Neural crest cell (in vitro differentiated cells): ENCODE measurements at places on chromosomes 5 and 9.

DNA sequence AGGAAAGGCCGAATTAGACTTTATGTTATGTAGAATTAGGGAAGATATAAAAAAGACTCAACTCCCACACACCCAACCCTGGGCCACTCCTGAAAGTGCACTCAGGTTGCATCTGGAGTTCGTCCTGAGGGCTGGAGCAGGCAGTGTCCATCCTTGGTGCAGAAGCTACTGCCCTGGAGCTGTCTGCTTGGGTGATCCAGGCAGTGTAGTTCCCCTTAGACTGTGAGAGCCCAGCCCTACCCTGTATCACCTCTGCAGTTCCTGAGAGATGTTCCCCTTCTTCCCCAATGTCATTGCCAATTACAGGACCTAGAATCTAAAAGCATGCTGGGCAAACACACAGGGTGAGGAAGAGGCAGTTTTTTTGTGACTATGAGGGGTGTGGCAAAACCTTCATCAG, 368.3 kb upstream of the ST8SIA4 start:
- no peak for DNase-seq

DNA sequence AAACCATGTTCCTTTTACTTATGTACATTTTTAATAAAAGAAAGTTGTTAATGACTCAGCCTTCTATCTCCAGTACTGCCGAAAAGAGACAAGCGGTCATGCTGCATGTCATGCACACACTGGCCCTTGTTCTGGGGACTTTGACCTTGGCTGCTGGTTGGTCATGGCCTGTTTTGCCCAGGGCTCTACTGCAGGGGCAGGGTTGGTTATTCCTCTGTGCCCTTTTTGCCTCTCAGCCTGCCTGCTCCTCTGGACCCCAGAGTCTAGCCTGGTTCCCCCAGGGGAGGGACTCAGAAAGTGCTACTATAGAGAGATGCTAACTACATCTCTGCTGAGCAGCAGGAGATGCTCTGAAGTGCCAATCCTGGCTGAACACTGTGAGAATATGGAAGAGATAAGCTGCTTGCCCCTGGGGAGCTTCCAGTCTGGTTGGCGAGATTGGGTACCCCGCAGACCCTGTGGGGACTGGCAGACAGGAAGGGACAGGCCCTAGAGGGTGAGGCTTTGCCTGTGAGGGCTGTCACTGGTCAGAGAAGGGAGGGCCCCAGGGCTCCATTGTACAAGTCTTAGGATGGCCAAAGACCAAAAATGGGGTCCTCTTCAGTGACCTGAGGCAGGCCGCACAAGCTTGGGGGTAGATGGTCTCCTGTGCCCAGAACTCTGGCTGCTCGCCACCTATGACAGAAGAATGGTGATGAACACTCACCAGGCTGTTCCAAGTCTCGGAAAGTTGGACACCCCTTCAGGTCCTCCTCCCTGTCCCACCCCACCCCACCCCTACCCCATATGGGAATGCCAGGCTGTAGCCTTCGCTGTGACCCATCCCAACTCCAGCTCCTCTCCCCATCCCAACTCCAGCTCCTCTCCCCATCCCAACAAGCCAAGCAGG, 14.3 kb downstream of the IRF1 start:
- DNase-seq, result no peak

- DNase-seq, result no peak
Observed at GRCh38 chr9:90867101-90867500, 65.5 kb downstream of the SYK start.

DNA sequence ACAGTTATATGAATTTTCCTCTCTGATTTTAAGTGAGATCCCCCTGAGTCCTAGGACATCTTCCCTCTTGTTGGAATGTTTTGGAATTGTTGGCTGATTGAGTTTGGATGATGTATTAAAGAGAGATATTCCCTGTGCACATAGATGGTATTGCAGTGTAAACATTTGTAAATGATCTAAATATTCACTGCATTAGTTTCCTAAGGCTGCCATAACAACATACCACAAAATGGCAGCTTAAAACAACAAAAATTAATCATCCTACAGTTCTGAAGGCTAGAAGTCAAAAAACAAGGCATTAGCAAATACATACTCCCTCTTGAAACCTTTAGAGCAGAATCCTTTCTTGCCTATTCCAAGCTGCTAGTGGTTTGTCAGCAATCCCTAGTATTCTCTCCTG, 38.0 kb upstream of the MROH2B start:
- DNase-seq, result no peak

- DNase-seq, result no peak
Observed at GRCh38 chr9:129761293-129761900, 8.6 kb upstream of the PTGES start.

GRCh38 chr5:105158526-105158925, 1595.9 kb upstream of the NUDT12 start:
- DNase-seq, result no peak

GRCh38 chr9:132877824-132878694, at the start of gene AK8:
AK8 (minus strand) TSS chr9:132878284; CDS start chr9:132878255, 29 bp downstream.
- peak; percentile 68 for DNase-seq

DNA sequence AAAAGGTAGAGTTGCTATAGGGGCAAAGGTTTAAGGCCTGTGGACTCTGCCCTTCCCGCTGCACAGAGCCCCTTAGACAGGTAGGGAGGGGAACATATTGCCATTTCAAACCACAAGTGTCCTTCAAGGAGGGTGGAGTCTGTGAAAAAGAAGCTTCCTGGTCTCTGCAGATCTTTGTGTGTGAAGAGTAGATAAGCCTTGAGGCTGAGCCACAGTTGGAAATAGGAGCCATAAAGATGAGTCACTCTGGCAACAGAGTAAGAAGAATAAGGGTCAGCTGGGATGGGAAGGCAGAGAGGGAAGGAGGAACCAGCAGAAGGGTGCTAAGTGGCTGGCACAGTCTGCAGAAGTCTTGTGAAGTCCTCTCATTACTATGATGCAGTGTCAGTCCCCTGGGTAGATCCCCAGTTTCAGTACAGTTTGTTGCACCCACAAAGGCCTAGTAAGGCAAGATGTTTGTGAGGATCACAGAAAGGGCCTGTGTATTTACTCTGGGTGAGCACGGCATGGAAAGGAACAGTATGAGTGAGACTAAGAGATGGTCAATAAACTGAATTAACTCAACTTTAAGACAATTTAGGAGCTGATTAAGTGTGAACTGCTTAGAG, 18.1 kb downstream of the GRXCR2 start:
- DNase-seq, result no peak

DNA sequence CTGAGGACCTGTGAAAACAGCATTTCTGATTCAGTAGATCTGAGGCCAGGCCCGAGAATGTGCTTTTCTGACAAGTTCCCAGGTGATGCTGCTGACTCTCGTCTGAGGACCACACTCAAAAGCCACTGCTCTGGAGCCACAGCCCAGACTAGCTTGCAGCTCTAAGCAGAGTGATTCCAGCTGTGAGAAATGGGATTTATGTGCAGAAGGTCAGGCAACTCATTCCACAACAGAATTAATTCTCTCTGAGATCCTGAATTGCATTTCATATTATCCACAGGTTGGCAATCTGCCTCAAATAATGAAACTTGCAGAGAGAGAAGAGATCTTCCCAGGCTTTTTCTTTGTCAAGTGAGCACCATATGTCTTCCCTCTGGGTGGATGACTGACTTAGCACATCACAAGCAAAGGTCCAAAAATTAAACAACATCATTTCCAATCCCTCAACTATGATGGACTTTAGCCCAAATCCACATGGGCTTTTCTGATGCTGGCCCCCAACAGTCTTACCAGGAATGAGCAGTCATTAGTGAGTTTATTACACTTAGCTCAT, 140.2 kb downstream of the ALDH1A1 start:
- DNase-seq, result no peak

DNA sequence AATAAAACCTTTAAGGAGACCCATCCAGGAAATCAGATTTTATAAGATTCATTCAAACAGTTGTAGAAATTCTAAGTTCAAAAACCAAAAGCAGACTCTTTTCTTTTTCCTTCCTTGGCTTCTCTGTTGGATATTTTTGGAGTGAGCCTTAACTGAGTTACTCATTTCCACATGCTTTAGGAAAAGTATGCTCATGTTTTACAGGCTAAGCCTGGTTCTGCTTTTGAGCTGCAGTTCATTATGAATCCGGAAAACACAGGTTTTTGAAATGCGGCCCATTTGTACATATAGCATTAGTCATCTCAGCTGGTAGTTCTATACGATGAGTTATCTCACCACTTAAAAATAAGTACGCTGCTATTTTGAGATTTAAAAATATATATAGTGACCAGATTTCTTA, 156.6 kb upstream of the DMRT1 start:
- no peak for DNase-seq
